Activated CD4-positive, alpha-beta T cell treated with anti-CD3 and anti-CD28 coated beads, Interleukin-2, amount 10 ng/mL, durations not matched to agents 7 days and 5 days (primary cell): ENCODE measurements at places on chromosomes 11 and 22.

DNA sequence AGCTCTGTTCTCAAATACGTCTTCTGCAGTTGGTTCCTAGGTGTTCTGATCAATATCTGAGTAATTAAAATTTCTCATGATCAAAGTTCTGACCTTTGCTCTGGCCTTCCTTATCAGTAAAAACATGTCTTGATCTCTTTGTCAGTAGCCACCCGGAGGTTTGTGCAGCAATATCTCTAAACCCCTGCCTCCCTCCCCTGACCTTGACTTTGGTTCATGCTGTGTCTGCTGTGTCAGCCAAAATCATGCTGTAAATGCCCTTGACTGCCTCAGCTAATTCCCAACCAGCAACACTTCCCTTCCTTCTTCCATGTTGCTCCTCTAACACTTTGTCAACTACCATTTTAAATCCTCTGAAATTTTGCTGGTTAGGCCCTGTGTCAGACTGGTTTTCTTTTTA is 424.7 kb downstream of the FAM181B start:
- no peak for DNase-seq
- H3K36me3 ChIP-seq, result no peaks in the 10 kb centered on the region
- no peaks in the 10 kb centered on the region for H3K27me3 ChIP-seq
- no peak overlapping the region for H3K4me3 ChIP-seq

DNA sequence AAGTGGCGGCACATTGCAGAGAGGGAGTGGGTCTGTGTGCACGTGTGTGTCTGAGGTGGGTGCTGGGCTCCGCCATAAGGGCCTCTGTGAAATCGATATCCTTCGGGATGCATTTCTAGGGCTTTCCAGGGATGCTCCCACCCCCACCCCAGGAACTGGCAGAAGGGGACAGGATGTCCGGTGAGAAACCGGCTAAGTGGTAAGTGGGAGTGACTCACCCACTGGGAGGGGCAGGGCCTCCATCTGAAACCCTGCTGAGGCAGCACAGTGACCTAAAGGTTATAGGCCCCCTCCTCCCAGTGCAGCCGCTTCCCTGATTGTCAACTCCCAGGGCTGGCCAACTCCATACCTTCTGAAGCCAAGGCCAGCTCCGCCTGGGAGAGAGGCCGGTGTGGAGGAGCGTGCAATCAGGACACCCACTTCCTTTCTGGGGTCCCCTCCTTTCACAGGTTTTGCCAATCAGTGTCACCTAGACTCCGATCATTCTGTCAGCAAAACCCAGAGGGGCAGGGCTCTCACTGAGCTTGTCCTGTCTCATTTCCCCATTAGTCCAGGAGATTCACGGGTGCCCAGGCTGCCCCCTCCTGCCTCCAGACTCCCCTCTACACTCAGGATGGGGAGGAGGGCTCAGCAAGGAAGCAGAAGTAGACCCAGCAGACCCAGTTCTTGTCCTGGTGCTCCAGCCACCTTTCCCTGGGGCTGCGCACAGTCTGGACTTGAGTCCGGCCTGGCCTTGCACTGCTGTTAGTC is 44.5 kb downstream of the NECTIN1 start:
- no peak overlapping the region for H3K4me3 ChIP-seq
- no peak for DNase-seq
- no peak overlapping the region for H3K27ac ChIP-seq
- H3K27me3 ChIP-seq, result peaks cover 13% of the 10 kb centered on the region
- H3K4me1 ChIP-seq, result peaks cover 6% of the 10 kb centered on the region

- H3K27ac ChIP-seq, result no peak overlapping the region
- H3K4me3 ChIP-seq, result no peak overlapping the region
- no peaks in the 10 kb centered on the region for H3K27me3 ChIP-seq
- DNase-seq, result no peak
- H3K36me3 ChIP-seq, result peaks cover 42% of the 10 kb centered on the region
- H3K4me1 ChIP-seq, result peaks cover 64% of the 10 kb centered on the region
Observed at GRCh38 chr11:96311120-96311568, 31.9 kb downstream of the MAML2 start.

GRCh38 chr11:47270331-47271271 is 668 bp downstream of the MADD start:
- H3K4me1 ChIP-seq, result peaks cover 58% of the 10 kb centered on the region
- H3K27me3 ChIP-seq, result no peaks in the 10 kb centered on the region
- H3K27ac ChIP-seq, result peak overlapping the region; percentile 84
- peak; percentile 43 for DNase-seq
- peak overlapping the region; percentile 81 for H3K4me3 ChIP-seq

DNA sequence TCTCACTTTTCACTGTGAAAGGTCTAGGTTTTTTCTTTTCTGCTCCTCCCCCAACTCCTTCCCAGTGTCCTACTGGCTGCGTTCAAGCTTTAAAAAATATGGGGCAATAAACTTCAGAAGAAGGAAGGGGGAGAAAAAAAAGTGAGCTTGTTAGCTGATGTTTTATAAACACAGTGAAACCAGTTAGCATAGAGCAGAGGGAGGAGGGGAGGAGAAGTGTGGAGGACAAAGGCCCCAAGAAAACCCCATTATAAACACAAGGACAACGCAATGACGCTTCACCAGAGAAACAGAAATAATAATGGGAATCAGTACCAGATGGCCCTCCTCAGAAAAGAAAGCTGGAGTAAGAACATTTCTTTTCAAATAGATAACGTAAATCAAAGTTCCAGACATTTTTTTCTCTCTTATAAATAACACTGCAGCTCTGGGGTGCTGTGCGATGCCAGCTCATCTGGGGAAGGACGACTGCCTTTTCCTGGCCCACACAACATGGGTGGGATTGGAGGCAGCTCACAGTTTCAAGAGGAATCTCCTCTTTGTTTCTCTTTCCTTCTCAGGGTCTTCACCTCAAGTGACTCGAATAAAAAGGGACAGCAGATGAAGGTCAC is 235.4 kb upstream of the NARS2 start:
- DNase-seq, result no peak
- no peaks in the 10 kb centered on the region for H3K4me1 ChIP-seq
- H3K27ac ChIP-seq, result no peak overlapping the region
- no peak overlapping the region for H3K4me3 ChIP-seq
- peaks cover 3% of the 10 kb centered on the region for H3K27me3 ChIP-seq

DNA sequence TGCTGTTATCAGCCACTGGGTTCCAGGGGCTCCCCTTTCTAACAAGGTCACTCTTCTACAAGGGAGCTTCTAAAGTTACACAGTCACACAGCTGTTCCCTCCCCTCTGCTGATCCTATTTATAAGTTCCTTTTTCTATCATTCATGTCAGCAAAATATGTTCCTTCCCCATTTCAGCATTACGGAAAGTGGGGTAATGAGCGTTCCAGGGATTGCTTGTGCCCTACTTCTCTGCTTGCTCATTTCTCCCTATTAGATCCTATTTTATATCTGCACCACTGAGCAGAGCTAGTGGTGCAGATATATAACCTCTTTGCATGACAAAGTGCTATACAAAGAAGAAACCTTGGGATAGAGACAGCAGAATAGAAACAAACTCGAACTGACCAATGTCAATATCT is 22.7 kb upstream of the PLEKHB1 start:
- H3K36me3 ChIP-seq, result no peaks in the 10 kb centered on the region
- no peak overlapping the region for H3K4me3 ChIP-seq
- DNase-seq, result no peak
- peaks cover 20% of the 10 kb centered on the region for H3K27me3 ChIP-seq

DNA sequence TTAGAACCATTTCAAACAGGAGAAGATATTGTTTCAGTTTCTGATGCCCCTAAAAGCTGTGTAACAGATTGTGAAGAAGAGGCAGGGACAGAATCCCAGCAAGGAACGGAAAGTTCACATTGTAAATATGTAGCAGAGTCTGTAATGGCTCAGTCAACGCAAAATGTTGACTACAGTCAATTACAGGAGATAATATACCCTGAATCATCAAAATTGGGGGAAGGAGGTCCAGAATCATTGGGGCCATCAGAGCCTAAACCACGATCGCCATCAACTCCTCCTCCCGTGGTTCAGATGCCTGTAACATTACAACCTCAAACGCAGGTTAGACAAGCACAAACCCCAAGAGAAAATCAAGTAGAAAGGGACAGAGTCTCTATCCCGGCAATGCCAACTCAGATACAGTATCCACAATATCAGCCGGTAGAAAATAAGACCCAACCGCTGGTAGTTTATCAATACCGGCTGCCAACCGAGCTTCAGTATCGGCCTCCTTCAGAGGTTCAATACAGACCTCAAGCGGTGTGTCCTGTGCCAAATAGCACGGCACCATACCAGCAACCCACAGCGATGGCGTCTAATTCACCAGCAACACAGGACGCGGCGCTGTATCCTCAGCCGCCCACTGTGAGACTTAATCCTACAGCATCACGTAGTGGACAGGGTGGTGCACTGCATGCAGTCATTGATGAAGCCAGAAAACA is 40.8 kb downstream of the IGLL1 start:
- H3K27ac ChIP-seq, result no peak overlapping the region
- peak; percentile 83 for DNase-seq
- H3K27me3 ChIP-seq, result peaks cover 13% of the 10 kb centered on the region
- no peak overlapping the region for H3K4me3 ChIP-seq
- peaks cover 6% of the 10 kb centered on the region for H3K4me1 ChIP-seq
- no peaks in the 10 kb centered on the region for H3K36me3 ChIP-seq

- peaks cover 30% of the 10 kb centered on the region for H3K4me1 ChIP-seq
- peak overlapping the region; percentile 94 for H3K4me3 ChIP-seq
- H3K27me3 ChIP-seq, result no peaks in the 10 kb centered on the region
Observed at GRCh38 chr22:17627961-17628405, 566 bp downstream of the ATP6V1E1 start.

DNA sequence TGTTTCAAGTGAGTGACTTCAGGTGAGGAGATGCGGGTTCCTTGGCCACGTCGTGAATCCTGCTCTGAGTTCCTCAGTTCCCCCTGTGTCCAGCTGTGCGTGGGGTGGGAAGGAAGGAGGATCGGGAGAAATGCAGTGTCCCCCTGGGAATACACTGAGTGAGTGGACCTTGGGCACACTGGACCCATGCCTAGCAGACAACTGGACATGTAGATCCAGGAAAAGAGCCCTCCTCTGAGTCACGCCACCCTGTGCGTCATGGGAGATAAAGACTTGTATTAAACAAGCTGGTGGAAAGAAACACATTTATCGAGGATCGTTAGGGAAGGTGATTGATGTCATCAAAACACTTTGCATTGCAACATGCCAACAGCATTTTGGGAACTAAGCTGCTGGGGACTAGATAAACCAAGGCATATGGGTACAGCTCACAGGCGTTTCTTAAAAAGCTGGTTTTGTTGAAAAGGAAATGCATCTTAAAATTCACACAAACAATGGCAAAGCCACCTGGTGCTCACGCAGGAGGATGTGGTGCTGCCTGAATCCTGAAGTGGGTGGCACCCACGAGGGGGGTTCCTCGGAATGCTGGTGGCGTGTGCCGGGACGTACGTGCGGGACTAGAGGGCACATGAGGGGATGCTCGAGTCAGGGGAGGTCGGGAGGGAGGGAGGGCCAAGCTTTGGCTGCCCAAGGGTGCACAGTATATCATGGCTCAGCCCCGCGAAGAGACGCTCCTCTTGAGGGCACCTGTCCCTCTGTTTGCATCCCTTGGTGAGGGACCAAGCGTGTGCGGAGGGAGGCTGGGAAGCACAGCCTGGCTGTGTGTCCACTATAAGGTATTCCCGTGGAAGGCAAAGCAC is 303.5 kb downstream of the TBC1D22A start:
- H3K36me3 ChIP-seq, result no peaks in the 10 kb centered on the region
- H3K27ac ChIP-seq, result no peak overlapping the region
- no peak overlapping the region for H3K4me3 ChIP-seq
- no peak for DNase-seq

DNA sequence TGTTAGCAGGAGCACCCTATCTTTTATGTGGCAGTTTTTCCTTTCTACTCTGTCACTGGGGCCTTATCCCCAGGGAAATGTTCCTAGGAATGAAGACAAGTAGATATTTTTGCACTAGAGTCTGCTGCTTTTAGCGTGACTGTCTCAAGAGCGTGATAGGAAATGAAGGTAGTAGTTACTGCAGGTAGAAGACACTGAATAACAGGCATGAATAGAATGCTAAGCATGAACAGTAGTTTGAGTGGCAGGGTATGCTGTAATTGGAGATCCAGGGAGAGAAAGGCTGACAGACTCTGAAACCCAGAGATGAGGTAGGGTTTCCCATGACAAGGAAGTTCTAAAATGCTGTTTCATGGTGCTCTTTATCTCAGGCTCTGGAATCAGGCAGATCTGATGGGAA is 475.1 kb downstream of the NELL1 start:
- no peak overlapping the region for H3K27ac ChIP-seq
- no peaks in the 10 kb centered on the region for H3K36me3 ChIP-seq
- no peak for DNase-seq
- no peaks in the 10 kb centered on the region for H3K27me3 ChIP-seq

GRCh38 chr11:4025248-4025966 is 69.2 kb upstream of the RRM1 start:
- peaks cover 63% of the 10 kb centered on the region for H3K36me3 ChIP-seq
- H3K4me1 ChIP-seq, result peaks cover 9% of the 10 kb centered on the region
- no peaks in the 10 kb centered on the region for H3K27me3 ChIP-seq
- no peak overlapping the region for H3K27ac ChIP-seq
- no peak for DNase-seq

DNA sequence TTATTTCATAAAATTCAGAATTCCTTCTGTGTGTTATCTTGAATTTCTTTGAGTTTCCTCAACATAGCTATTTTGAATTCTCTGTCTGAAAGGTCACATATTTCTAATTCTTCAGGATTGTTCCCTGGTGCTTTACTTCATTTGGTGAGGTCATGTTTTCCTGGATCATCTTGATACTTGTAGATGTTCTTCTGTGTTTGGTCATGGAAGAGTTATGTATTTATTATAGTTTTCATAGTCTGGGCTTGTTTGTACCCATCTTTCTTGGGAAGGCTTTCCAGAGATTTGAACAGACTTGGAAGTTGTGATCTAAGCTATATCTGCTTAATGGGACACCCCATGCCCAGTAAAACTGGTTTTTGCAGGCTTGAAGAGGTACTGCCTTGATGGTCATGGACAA is 149.6 kb downstream of the METTL15 start:
- no peak overlapping the region for H3K27ac ChIP-seq
- H3K27me3 ChIP-seq, result no peaks in the 10 kb centered on the region
- no peak overlapping the region for H3K4me3 ChIP-seq
- no peaks in the 10 kb centered on the region for H3K4me1 ChIP-seq
- no peak for DNase-seq
- H3K36me3 ChIP-seq, result peaks cover 12% of the 10 kb centered on the region

DNA sequence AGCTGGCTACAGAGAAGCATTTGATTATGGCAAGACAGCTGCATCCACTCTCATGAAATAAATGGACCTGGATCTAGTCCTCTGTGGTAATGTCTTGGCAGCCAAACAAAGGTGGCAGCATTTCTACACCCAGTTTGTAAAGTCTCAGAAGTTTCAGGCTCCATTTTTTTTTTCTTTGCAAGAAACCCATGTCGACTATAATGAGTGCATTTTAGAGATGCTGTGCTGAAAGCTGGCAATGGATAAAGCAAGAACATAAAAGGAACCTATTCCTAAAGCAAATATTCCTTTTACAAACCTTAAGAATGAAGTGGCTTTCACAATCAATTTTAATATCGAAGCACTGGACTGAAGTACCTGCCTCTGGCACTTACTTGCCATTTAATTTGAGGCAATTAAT is 33.5 kb downstream of the THAP12 start:
- no peak overlapping the region for H3K27ac ChIP-seq
- no peak overlapping the region for H3K4me3 ChIP-seq
- H3K4me1 ChIP-seq, result no peaks in the 10 kb centered on the region
- H3K27me3 ChIP-seq, result no peaks in the 10 kb centered on the region

GRCh38 chr11:86738568-86738967 is 61.8 kb upstream of the PRSS23 start:
- H3K27ac ChIP-seq, result no peak overlapping the region
- no peaks in the 10 kb centered on the region for H3K4me1 ChIP-seq
- H3K4me3 ChIP-seq, result no peak overlapping the region

GRCh38 chr11:85495918-85496317 is 131.2 kb downstream of the DLG2 start:
- DNase-seq, result no peak
- H3K27me3 ChIP-seq, result no peaks in the 10 kb centered on the region
- no peak overlapping the region for H3K4me3 ChIP-seq
- no peak overlapping the region for H3K27ac ChIP-seq
- H3K4me1 ChIP-seq, result no peaks in the 10 kb centered on the region
